ENCODE measurements at places on chromosomes 7 and 10.

- no peaks in the 10 kb centered on the region for H3K27me3 ChIP-seq
- H3K36me3 ChIP-seq: no peaks in the 10 kb centered on the region
- no peaks in the 10 kb centered on the region for H3K4me1 ChIP-seq
- peak; percentile 39 for DNase-seq
- H3K4me3 ChIP-seq: no peak overlapping the region
Measured at GRCh38 chr7:40329601-40330153, 194.9 kb downstream of the SUGCT start.

GRCh38 chr10:31759124-31759798, 169.4 kb downstream of the ARHGAP12 start:
- H3K27ac ChIP-seq: peak overlapping the region; percentile 86
- peaks cover 26% of the 10 kb centered on the region for H3K4me1 ChIP-seq
- no peaks in the 10 kb centered on the region for H3K36me3 ChIP-seq
- no peaks in the 10 kb centered on the region for H3K27me3 ChIP-seq
- peak; percentile 77 for DNase-seq
- peak overlapping the region; percentile 93 for H3K4me3 ChIP-seq

GRCh38 chr7:34133983-34134782, 228.8 kb downstream of the BMPER start:
- no peak overlapping the region for H3K27ac ChIP-seq
- H3K4me3 ChIP-seq: no peak overlapping the region
- H3K27me3 ChIP-seq: no peaks in the 10 kb centered on the region
- H3K4me1 ChIP-seq: no peaks in the 10 kb centered on the region
- no peaks in the 10 kb centered on the region for H3K36me3 ChIP-seq

DNA sequence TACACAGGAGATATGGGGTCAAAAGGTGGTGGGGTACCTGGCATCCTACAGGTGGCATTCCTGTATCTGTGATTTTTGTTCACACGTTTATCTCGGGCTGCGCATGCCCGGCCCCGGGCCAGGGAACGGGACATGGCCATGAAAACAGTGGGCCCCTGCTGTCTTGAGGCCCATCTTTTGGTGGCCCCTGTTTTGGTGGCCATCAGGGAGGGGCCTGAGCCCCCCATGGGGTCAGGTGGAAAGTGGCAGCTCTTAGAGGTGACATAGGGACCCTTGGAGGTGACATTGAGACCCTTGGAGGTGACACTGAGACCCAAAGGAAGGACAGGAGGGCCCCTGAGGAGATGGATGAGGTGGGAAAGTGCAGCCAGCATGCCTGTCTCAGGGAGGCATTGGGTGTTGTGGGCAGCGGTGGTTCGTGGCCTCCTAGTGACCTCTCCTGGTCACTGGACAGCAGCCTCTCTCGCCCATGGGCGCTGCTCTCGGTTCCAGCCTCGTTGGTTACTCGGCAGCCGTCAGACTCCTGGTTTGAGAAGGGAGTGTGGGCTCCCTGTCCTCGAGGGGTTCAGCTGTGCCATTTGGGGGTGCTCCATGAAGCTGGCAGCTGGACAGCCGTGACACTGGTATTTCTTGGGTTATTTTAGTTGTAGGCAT, 39.9 kb downstream of the INPP5A start:
- no peaks in the 10 kb centered on the region for H3K27me3 ChIP-seq
- H3K4me3 ChIP-seq: no peak overlapping the region
- no peak overlapping the region for H3K27ac ChIP-seq
- no peaks in the 10 kb centered on the region for H3K36me3 ChIP-seq
- peaks cover 53% of the 10 kb centered on the region for H3K4me1 ChIP-seq

DNA sequence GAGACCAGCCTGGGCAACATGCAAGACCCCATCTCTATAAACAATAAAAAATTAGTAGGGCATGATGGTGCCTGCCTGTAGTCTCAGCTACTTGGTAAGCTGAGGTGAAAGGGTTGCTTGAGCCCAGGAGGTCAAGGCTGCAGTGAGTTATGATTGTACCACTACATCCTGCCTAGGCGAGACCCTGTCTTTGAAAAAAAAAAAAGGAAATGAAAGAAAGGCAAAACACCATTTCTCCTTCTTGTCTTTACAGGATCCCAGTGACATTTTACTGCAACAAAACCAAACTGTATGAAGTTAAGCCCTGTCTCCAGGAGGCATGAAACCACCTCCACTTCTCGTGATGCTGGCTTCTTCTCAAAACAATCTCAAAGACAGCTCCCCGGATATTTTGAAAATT, 29.9 kb upstream of the PBLD start:
- no peaks in the 10 kb centered on the region for H3K27me3 ChIP-seq
- H3K27ac ChIP-seq: no peak overlapping the region
- no peak overlapping the region for H3K4me3 ChIP-seq
- H3K4me1 ChIP-seq: no peaks in the 10 kb centered on the region

DNA sequence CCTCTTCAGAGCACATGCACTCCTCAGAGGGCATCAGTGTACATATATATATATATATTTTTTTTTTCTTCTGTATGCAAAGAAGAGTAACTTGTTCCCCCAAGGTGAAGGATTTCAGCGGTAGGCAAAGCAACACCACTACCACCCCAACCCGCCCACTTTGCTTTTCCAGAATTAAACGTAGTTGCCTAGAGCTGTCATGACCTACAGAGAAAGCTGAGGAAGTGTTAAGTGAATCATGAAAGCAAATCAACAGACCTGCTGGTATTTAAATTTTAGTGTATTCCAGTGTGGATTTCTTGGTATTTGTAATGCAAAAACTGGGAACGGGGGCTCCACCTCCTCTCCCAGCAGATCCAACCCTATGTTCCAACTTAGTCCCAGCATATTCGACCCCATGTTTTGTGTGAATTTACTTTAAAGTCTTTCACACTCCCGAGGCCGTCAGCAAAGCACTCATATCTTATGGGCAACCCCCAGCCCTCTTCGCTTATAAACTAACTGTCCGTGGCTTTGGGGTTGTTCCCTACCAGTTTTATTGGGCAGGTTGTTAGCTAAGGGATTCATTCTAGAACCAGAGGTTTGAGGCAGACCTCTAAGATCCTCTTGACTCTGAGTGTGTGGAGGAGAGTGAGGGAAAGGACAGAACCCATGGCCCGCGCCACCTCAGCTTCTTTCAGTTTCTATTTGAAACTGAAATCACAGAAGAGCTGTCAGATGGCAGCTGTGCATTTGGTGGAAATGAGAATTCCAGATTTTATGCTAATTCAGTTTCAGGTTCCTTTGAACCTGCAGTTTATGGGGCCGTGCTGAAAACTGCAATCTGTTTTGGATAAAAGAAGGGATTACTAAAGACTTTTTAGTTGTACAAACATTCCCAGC, 450.2 kb upstream of the GALNT17 start:
- H3K4me3 ChIP-seq: no peak overlapping the region
- DNase-seq: no peak
- no peaks in the 10 kb centered on the region for H3K36me3 ChIP-seq
- no peak overlapping the region for H3K27ac ChIP-seq
- H3K27me3 ChIP-seq: no peaks in the 10 kb centered on the region

DNA sequence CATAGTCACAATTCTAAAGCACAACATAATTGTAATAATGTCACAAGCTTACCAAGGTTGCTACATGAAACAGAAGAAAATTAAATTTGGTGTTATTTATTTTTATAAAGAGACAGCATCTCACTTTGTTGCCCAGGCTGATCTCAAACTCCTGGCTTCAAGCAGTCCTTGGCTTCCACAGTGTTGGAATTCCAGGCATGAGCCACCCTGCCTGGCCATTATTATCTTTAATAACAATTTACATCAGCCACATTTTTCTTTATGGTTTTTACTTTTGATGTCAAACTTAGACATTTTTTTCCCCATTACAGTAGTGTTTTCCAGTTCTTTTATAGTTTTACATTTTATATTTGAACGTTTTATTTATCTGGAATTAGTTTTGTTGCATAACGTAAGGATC, 46.7 kb downstream of the BMPR1A start:
- no peak overlapping the region for H3K4me3 ChIP-seq
- no peaks in the 10 kb centered on the region for H3K4me1 ChIP-seq
- no peak overlapping the region for H3K27ac ChIP-seq
- no peaks in the 10 kb centered on the region for H3K36me3 ChIP-seq
- DNase-seq: no peak
- no peaks in the 10 kb centered on the region for H3K27me3 ChIP-seq

- DNase-seq: no peak
- H3K36me3 ChIP-seq: peaks cover 48% of the 10 kb centered on the region
- no peaks in the 10 kb centered on the region for H3K27me3 ChIP-seq
- H3K4me1 ChIP-seq: peaks cover 15% of the 10 kb centered on the region
Measured at GRCh38 chr7:157269341-157270059, 67.3 kb upstream of the DNAJB6 start.

DNA sequence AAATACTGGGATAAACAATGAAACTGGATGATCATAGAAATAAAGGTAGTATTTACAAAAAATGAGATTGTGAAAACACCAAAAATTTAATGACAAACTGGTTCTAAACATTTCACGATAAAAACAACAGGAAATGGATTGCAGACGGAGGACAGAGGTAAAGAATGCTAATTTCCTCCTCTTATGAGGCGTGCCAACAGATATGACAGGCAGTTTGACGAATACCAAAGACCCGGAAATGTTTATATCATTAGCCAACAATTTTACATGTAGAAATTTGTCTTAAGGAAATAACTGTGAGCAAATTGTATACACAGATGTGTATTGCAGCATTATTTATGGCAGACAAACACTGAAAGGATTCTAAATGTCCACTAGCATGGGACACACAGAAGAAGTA, 162.0 kb upstream of the MGMT start:
- no peaks in the 10 kb centered on the region for H3K36me3 ChIP-seq
- H3K27ac ChIP-seq: no peak overlapping the region
- H3K27me3 ChIP-seq: no peaks in the 10 kb centered on the region
- no peaks in the 10 kb centered on the region for H3K4me1 ChIP-seq

GRCh38 chr7:93902777-93903423, 3.5 kb upstream of the GNGT1 start:
- no peak overlapping the region for H3K27ac ChIP-seq
- H3K4me1 ChIP-seq: no peaks in the 10 kb centered on the region
- peak; percentile 24 for DNase-seq
- no peaks in the 10 kb centered on the region for H3K27me3 ChIP-seq
- no peaks in the 10 kb centered on the region for H3K36me3 ChIP-seq

DNA sequence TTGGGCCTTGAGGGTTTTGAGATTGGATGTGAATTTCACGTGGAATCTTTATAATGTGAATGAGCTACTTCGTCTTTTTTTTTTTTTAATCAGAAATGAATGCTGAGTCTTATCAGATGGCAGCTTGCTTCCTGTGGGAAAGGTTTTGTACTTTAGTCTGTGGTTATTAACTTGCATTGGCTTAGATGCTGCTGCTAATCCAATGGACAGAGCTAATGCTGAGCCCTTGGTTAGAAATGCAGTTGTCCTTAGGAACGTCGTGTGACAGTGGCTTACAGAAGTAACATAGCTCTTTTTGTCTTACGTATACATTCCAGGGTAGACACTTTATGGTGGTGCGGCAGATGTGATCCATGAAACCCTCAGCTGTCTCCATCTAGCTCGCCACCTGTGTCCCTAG, 32.8 kb downstream of the ADCY1 start:
- H3K36me3 ChIP-seq: no peaks in the 10 kb centered on the region
- H3K27ac ChIP-seq: no peak overlapping the region
- no peaks in the 10 kb centered on the region for H3K4me1 ChIP-seq
- no peaks in the 10 kb centered on the region for H3K27me3 ChIP-seq

- no peak overlapping the region for H3K27ac ChIP-seq
- no peaks in the 10 kb centered on the region for H3K4me1 ChIP-seq
- no peaks in the 10 kb centered on the region for H3K27me3 ChIP-seq
- no peak for DNase-seq
Measured at GRCh38 chr10:16314259-16314658, 122.6 kb upstream of the PTER start.

- H3K4me3 ChIP-seq: peak overlapping the region; percentile 41
- H3K36me3 ChIP-seq: peaks cover 14% of the 10 kb centered on the region
- peak overlapping the region; percentile 95 for H3K27ac ChIP-seq
- DNase-seq: peak; percentile 94
- no peaks in the 10 kb centered on the region for H3K27me3 ChIP-seq
- peaks cover 93% of the 10 kb centered on the region for H3K4me1 ChIP-seq
Measured at GRCh38 chr10:79248341-79249185, 98.7 kb upstream of the PPIF start.

GRCh38 chr10:129715805-129716204, 248.3 kb downstream of the EBF3 start:
- no peak for DNase-seq
- H3K27ac ChIP-seq: peak overlapping the region; percentile 48
- peaks cover 23% of the 10 kb centered on the region for H3K4me1 ChIP-seq

- no peak overlapping the region for H3K27ac ChIP-seq
- DNase-seq: no peak
- no peaks in the 10 kb centered on the region for H3K36me3 ChIP-seq
- no peaks in the 10 kb centered on the region for H3K4me1 ChIP-seq
Measured at GRCh38 chr10:51503378-51503777, 196.0 kb downstream of the CSTF2T start.

DNA sequence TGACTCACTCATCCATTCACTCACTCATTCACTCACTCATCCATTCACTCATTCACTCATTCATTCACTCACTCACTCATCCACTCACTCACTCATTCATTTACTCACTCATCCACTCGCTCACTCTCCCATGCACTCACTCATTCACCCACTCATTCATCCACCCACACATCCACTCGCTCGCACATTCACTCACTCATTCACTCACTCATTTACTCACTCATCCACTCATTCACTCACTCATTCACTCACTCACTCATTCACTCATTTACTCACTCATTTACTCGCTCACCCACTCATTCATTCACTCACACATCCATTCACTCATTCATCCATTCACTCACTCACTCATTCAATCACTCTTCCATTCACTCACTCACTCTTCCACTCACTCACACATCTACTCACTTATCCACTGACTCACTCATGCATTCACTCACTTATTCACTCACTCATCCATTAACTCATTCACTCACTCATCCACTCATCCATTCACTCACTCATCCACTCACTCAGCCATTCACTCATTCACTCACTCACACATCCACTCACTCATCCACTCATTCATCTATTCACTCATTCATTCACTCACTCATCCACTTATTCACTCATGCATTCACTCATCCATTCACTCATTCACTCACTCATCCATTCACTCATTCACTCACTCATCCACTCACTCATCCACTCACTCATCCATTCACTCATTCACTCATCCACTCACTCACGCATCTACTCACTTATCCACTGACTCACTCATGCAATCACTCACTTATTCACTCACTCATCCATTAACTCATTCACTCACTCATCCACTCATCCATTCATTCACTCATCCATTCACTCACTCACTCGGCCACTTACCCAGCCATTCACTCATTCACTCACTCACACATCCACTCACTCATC, 74.0 kb downstream of the CARD11 start:
- H3K4me1 ChIP-seq: no peaks in the 10 kb centered on the region
- H3K36me3 ChIP-seq: no peaks in the 10 kb centered on the region
- H3K27me3 ChIP-seq: no peaks in the 10 kb centered on the region
- DNase-seq: no peak

Measured in CD14-positive monocyte (primary cell).